ENCODE measurements at places on chromosomes 7 and 10.

DNA sequence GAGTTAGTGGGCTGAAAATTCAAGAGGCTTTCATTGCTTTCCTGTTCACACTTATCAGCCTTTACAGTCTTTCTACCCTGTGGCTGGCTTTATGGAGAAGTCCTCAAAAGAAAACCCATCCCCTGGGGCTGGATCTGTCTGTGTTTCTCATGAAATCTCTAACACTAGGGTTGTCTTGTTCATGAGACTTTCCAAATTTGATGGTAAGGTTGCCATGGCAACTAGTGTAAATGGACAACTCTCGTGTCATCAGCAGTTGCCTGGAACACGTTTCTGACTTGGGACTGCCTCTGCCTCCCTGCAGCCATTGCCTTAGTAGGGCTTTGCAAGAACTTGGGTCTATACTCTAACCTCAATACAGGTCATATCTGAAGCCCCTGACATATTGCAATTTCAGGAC, 35.8 kb upstream of the PLPP4 start:
- DNase-seq: no peak

DNA sequence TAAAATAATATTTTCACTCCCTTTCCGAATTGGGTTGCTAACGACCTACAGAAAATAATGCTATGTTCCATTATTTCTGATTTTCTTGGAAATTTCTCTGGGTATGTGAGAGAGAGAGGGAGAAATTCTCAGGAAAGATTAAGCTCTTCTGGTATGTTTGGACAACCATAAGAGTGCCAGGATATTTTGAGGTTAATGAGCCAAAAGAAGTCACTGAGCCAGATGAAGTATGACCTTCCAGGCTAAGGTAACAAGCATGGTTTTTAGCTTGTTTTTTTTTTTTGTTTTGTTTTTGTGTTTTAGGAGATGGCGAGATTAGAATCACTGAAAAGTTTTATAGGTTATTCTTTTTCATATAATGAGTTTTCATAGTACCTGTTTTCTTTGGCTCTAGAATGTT, 171.0 kb upstream of the FOXP2 start:
- no peak for DNase-seq

DNA sequence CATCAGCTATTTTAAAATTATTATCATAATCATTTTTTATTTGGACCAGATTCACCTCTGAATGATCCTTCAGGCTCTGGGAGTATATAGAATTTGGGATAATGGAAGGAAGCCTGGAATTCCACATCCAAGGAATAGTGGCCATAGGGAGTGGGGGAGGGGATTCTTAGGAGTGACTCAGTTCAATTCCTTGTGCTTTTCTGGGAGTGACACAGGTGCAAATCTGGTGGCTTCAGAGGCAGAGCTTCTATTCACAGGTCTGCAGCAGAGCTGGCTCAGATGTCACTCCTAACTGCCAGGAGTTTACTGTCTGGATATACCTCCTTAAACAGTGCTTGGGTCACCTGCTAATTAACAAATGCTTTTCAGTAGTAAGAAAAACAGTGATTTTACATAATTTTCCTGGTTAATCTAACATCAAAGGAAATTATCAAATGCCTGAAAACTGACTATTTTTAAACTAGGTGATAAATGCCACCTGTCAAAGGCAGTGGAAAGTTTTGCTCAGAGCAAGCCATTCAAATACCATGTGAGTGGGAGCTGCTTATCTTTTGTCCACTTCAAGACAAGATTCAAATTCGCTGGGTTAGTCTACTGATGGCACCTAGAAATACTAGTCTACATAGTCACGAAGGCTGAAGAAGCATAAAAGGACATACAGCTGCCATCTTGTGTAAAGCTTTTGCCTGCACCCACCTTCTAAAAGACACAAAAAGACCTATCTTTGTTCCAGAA, 106.7 kb upstream of the LAMB4 start:
- DNase-seq: no peak

DNA sequence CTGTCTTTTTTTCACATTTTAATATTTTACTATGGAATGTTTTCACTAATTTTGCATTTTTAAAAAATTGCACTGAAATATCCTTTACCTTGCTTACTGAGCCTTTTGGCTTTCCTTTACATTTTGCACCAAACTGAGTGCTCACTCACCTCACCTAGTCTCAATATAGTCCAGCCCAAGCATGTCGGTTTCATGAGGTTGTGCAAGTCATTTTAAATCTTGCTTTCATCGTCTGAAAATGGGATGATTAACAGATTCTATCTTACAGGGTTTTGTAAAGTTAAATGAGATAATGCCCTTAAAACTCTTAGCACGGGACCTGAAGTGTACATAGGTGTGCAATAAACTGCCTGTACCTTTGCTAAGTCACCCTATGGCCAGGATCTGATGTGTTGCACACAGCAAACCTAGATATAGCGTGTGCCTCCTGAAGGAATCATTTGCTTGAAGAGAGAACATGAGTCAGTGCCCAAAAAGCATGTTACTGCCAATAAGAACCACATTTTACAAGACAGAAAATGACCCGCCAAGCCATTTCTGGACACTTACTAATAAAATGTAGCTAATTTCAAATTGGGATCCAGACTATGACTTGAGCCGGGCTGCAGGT, 199.8 kb downstream of the JCAD start:
- no peak for DNase-seq

DNA sequence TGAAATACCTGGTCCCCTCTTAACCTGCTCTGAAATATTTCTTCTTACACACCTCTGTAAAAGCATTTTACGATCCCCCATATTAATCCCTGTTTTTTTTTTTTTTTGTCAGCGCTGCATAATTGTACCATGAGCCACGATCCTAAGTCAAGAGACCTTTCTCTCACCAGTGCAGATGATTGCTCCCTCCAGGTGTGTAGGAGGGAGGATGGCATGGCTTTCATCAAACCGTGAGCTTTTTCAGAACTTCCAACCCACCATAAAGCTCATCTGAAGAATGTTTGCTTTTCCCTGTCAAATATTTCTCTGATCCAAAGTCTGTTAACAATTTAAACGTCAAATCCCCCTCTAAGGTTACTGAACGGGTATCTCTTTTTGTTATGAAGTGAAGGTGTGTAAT, 28.2 kb upstream of the SEPHS1 start:
- DNase-seq: no peak

GRCh38 chr7:22433710-22434460, 66.1 kb downstream of the STEAP1B start:
- DNase-seq: no peak

GRCh38 chr7:40544871-40545303, 410.1 kb downstream of the SUGCT start:
- DNase-seq: no peak
